ENCODE measurements at places on chromosomes 6 and 20.
A peak's percentile ranks its signal among the peaks of the same experiment; 100 is the strongest.

DNA sequence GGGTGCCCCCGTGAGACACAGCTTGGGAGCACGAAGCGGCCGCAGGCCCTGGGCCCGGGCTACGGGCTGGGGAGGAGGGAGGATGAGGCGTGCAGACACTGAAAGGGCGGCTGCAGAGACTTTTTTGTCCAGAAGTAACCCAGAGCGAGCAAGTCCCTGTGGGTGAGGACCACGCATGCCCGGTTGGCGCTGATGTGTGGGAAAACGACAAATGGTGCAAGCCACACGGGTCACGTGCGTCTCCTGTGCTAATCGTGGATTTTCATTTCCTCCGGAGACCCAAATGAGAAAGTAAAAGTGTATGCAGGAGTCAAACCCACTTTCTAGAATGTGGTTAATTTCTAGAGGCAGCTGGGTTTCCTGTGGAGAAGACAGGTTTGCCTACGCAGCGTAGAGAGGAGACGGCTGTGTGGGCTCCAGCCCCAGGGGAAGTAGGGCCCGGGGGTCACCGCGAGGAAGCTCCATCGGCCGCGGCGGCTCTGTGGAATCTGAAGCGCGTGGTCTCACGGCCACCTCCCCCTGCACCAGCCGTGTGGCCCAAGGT, 19.0 kb downstream of the DLL1 start:
- DNase-seq = peak; percentile 71

DNA sequence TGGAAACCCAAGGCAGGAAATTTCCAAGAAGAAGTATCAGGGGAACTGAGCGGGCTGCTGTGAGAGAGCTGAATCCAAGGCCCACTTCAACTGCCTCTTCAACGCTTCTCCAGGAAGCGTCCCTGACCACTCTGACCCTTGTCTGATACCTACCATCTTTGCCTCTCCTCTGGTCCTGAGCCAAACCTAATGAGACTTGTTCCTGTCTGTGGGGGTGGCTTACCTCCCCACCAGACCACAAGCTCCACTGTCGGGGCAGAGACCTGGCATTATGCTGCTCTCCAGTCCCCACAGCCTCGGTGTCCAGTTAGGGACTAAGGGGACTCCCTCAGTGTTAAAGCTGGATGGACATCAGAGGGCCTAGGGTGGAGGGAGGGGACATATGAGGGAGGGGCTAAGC, 49.7 kb downstream of the LRFN2 start:
- no peak for DNase-seq

DNA sequence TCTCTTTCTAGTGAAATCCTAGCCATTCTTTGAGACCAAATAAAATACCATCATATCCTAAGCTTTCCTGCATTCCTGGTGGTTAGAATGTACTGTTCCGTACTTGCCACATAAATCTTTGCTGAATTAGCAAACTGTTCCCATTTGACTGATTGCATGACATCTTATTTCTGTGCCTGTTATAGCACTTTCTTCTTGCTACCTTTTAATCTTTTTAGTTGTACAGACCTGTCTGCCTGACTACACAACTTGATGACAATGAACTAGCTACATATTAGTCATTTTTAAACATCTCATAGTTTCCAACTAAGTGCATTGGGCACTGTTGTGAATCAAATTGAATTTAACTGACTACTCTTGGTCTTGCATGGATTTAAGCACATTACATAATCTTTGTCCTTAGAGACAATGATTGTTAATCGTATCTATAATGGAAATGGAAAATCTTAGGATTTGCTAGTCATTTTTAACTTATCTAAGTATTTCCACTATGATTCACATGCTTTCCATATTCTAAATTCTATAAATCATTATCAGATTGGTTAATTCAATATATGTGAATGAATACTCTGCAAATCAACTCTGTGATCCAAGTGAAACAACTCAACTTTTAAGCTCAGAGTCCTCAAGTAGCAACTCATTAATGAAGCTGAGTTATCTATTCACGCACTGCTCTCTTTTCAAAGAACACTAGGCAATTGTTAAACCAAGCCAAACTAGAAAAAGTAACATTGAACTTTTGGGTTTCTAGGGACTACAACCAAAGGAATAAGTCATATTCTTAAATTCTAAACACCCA, 109.0 kb downstream of the TNFRSF21 start:
- DNase-seq = no peak

- DNase-seq = no peak
Measured at GRCh38 chr6:12324099-12324498, 33.9 kb downstream of the EDN1 start.

DNA sequence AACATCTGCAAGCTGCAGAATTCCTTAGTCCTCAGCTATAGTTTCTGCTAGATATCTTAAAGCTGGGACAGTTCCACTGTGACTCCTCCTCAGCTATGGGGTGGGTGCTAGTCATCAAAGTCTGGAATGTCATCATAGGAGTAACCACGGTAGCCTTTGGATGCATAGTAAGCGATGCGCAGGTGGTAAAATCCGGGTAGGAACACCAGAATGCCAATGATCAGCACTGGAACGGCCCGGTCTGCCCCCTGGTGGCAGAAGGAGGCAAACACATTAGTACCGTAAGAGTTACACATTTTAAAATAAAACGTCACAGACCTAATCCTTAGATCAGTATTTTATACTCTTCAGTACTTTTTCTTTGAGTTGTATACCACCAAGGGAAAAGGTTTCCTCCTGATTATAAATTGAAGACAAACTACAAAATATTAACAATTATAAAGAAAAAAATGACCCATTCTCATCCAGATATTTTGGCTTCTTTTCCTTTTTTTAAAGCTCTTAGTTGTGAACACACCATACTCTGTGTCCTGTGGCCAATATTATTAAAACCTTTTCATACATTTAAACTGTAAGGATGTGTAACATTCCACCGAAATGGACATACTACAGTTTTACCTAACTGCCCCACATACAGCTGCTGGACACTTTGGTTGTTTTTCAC, 18.9 kb downstream of the PCNA start:
- DNase-seq = peak; percentile 44

GRCh38 chr20:1287306-1287705, 21.2 kb downstream of the SNPH start:
- DNase-seq = no peak

DNA sequence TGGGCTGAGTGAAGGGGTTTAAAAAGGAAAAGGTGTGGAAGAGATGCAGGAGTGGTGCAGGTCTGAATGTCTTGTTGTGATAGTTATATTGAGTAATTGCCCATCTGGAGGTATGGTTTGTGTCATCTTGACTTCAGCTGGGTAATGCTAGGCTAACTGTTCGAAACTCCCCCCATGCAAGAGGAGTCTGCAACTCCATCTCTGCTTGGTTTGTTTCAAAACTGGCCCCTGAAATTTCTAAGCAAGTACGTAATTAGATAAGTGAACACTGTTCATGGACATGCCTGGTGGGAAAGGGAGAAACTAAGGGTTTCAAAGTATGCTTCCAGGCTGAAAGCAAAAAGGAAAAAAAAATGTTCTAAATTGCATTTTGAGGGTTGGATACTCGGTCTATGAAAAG, 17.1 kb downstream of the TTK start:
- DNase-seq = no peak
